ENCODE measurements at places on chromosomes 1 and 21.

GRCh38 chr1:45170151-45170742, 36.2 kb downstream of the ZSWIM5 start:
- DNase-seq, result no peak

- DNase-seq, result no peak
These were observed 53.3 kb upstream of the TINAGL1 start for GRCh38 chr1:31523012-31523411.

- DNase-seq, result peak; percentile 75
These were observed 27.0 kb upstream of the LYPD8 start for GRCh38 chr1:248782416-248783141.

- no peak for DNase-seq
These were observed 2.5 kb downstream of the IL24 start for GRCh38 chr1:206899717-206900116.

- no peak for DNase-seq
These were observed at the start of gene ZBTB7B for GRCh38 chr1:155002464-155003226. Gene ZBTB7B (plus strand): TSS chr1:155002802. CDS start chr1:155014661, 11,859 bp downstream.

DNA sequence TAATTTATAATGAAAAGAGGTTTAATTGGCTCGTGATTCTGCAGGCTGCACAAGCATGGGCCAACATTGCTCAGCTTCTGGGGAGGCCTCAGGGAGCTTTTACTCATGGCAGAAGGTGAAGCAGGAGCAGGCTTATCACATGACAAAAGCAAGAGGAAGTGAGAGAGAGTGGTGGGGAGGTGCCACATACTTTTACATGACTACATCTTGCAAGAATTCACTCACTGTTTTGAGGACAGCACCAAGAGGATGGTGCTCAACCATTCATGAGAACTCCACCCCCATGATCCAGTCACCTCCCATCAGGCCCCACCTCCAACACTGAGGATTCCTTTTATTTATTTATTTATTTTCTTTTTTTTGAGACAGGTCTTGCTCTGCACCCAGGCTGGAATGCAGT, 5.5 kb upstream of the PLEKHM2 start:
- no peak for DNase-seq

DNA sequence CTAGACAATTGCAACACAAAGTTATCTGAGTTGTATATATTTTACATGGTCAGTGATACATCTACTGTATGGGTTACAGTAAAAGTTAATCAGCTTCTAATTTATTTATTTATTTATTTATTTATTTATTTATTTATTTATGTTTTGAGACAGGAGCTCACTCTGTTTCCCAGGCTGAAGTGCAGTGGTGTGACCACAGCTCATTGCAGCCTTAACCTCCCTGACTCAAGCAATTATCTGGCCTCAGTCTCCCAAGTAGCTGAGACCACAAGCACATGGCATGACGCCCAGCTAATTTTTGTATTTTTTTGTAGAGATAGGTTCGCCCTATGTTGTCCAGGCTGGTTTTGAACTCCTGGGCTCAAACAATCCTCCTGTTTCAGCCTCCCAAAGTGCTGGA, 241.6 kb downstream of the PTPRC start:
- DNase-seq, result no peak

GRCh38 chr1:185260611-185261010, 56.4 kb downstream of the IVNS1ABP start:
- DNase-seq, result no peak

DNA sequence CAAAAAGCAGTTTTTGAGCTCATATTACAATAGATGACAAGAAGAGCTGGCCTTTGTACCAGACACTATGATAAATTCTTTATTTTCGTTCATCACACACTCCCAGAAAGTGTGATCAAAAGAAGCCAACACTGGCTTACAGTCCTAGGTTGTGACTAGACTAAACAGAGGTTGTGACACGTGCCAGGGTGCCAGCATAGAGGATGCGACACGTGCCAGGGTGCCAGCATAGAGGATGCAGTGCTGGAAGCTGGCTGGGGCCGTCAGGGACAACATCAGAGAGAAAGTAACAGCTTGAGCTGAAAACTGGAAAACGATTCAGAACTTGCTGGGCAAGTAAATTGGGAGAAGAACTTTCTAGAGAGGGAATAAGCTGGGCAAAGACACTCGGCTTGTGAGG, 2.2 kb downstream of the MTARC1 start:
- no peak for DNase-seq

DNA sequence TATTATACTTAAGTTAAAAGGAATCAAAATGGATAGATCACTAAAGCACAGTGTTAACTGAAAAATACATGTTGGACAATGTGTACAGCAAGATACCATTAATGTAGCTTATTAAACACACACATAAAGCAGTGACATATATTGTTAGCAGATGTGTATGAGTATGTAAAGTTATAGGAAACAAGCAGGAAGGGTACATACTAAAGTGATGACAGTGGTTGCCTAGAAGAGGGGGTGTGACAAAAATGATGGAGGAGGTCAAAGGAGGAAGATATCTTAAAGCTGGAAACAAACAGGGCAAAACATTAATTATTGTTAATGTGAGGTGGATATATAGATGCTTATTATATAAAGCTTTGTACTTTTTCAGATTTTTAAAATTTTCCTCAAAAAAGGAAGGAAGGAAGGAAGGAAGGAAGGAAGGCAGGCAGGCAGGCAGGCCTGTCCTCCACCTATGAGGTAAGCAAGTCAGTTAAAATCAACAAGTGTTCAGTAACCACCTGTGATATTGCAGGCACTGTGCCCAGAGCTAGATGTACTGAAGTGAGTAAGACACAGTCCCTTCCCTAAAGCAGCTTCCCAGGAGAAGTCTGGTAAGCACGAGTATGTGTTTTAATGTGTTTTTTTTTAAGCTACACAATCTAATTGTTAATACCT, 252.9 kb upstream of the NR5A2 start:
- DNase-seq, result no peak

DNA sequence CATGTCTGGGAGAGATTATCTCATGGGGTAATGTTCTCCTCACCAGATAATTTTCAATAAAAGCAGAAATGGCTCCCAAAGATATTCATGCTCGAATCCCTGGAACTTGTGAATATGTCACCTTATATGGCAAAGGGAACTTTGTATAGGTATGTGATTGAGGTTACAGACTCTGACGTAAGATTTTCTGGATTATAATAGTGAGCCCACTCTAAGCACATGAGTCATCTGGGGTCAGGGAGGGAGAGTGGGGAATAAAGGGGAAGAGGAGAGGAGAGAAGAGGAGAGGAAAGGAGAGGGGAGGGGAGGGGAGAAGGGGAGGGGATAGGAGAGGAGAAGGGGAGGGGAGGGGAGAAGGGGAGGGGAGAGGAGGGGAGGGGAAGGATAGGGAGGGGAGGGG, 1193.9 kb downstream of the PLA2G4A start:
- DNase-seq, result no peak

DNA sequence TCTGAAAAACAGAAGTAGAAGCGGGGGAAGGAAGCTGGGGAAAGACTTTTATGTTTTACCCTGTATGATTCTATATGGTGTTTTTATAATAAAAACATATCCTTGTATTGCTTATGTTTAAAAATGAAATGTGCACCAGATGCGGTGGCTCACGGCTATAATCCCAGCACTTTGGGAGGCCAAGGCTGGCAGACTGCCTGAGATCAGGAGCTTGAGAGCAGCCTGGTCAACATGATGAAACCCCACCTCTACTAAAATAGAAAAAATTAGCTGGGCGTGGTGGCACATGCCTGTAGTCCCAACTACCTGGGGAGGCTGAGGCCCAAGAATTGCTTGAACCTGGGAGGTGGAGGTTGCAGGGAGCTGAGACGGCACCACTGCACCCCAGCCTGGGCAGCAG, 155.4 kb downstream of the SMYD3 start:
- DNase-seq, result no peak

GRCh38 chr21:36966066-36966820, at the start of gene HLCS:
Gene HLCS (minus strand): TSS chr21:36966669. CDS start chr21:36966638, 31 bp downstream.
- DNase-seq, result peak; percentile 85

Measured in WERI-Rb-1 (cell line).